ENCODE measurements at places on chromosomes 2 and 18.

DNA sequence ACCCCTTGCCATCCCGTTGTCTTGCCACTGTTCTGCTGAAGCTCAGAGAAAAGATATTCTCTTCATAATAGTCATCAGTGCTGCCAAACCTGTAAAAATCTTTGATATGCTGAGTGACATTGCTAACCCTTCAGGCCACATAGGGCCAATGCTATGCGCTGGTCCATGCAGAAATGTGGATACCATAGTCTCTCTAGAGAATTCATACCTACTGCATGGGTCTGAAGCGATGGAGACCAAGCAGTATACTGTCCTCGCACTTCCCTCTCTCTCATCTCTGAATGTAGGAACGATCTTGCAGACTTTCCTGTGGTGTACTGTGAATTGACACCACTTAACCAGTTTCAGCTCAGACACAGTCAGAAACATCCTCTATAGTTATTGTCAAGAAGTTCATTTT lies 17.9 kb upstream of the ANKRD44 start:
- no peak for DNase-seq

DNA sequence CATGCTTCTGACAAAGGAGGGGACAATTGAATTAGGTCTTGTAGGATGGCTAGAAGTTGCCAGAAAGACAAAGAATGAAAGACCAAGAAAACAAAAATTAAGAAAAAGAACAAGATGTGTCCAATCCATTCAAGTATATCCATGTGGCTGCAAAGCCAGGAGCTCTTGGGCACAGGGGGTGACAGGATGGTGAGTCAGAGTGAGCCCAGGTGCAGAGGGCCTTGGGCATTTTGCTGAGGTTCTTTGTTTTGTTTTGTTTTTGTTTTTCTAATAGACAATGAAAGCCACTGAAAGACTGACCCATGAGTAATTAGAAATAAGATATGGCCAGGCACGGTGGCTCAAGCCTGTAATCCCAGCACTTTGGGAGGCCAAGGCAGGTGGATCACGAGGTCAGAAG lies 104.6 kb upstream of the KLHL29 start:
- DNase-seq = no peak

DNA sequence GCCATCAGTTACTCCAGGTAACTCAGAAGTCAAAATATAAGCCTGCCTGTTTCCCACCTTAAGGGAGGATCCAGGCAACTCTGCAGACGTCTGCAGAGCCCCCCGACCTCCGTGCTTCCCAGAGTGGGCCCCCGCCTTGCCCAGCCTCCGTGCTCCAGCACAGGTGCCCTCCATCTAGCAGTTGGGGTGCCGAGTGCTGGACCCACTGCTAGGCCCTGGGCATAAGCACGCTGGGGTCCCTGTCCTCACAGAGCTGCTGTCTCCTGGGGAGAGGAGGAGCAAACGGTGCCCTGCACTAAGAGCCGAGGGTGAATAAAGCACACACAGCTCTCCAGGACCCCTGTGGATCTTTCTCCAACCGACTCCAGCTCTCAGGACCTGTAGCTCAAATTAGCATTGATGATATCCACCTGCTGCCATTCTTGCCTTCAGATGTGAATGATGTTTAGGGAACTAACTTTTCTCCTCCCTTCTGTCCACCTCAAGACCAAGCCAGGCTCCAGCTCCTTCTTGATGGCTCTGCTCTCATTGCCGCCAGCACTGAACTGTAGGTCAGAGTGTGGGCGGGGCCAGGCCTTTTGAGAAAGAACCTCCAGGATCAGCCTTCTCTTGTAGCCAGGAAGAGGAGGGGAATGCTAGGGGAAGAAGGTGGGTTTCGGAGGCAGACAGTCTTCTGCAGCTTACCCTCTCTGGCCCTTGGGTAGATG lies 121.2 kb downstream of the SMAD7 start:
- no peak for DNase-seq

- no peak for DNase-seq
Observed at GRCh38 chr18:28903306-28903705, 726.4 kb upstream of the CDH2 start.

GRCh38 chr2:204042401-204042800 lies 105.8 kb downstream of the ICOS start:
- no peak for DNase-seq

GRCh38 chr18:79680100-79680879 lies 687 bp downstream of the CTDP1 start:
- peak; percentile 22 for DNase-seq

DNA sequence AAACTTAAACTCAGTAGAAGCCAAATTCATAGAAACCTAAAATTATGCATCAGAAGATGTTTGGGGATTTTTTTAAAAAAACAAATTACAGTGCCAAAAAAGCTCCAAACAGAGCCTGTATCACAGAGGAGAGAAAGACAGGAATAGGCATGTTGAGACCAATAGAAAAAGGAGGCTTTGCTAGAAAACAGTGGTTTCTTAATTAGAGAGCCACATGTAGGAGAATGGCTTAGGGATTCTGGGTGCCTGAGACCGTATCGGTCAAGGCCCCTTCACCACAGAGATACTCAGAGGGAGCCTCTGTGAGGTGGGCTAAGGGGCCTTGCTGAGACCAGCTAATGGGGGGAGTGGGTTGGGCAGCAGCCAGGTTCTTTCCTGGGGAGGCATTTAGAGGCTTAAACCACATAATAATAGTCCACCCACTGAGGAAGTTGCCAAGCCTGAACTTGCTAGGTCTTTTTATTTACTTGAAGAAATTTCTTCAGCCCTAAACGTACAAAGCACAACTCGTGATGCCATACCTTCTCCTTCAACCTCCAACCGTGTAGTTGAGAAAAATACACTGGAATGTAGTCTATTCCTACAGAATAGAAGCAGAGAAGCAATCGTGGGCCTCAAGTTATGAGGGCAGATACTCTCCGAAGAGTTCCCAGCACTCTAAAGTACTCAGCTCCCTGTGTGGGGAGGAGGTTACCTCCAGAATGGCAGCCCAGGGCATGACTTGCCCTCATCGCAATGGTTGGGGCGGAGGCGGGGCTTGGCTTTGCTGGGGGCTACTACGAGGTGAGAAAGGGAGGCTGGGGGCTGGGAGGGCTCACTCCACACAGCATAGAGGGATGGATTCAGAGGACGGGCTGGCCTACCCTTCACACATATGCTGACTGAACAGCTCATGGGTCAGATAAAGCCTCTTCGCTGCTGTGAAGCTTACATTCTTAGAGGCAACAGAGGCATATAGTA lies 237.9 kb downstream of the TPGS2 start:
- no peak for DNase-seq

GRCh38 chr2:11698009-11698922 lies 28.3 kb upstream of the NTSR2 start:
- DNase-seq = no peak

DNA sequence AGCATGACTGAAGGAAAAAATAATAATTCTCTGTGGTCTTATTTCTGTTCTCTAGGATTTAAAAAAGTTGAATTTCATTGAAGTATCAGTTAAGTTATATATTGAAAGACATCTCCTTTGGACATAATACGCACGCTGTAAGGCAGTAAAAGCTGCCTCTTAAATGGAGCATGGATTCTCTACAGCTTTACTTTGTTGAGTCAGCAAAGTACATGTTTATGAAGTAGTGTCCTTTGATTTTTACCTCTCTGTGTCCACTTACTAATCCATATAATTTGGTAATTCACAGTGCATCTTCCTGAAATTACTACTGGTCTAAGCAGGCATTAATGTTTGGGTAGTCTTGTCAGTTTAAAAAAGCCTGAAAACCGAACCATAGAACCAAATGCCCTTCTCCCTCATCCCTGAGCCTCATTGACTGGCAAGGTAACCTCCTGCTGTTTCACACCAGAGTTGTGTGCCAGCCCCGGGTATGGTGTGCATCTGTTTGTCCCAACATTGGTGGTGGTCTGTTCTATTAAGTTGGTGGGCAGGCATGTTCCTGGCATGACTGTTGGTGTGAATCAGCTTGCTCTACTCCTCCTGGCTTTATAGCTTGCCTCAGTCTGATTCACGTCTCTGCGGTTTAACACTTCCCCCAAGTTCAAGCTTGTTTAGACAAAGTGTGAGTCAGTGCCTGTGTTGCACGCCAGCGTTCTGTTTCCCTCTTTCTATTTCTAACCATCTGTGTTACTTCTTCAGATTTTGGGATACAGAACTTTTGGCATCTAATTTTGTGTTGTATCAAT lies 71.0 kb upstream of the ITM2C start:
- DNase-seq = peak; percentile 59

DNA sequence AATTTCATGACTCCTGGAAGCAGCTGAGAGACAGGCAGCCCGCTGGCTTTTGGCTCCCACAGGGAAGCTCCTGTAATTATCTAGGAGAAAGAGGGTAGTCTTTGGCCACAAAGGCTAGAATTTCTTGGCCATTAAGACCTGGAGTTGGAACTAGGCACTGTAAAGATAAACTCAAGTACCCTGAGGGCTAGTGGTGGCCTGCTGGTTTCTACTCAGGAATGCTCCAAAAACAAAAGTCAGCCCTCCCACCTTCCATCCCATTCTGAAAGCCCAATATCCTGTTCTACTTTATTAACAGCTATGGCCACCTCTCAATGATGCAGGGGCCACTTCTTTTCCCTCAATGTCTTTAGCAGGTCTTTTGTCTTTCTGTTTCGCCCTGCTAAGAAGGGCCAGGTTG lies 34.0 kb upstream of the CYP26B1 start:
- DNase-seq = no peak

GRCh38 chr2:202375033-202375608 lies 1.0 kb upstream of the BMPR2 start:
- peak; percentile 24 for DNase-seq

- DNase-seq = peak; percentile 7
Observed at GRCh38 chr2:102839668-102840388, 78.0 kb downstream of the TMEM182 start.

DNA sequence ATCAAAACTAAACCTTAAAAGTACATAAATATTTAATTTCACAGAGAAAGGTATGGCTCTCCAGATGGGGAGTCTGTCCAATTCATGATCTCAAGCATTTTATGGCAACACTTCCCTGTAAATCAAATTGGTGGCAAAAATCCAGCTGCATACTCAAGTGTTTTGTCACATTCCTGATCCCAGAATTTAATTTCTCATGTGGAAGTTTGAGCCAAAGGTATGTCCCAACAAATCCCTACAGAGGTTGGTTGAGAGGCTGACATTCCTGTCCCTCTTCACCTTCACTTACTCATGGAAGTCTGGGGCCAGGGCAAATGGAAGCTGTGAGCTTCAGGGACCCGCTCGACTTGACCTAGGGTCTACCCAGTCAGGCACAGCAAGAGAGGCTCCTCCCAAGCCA lies 17.7 kb downstream of the KLF7 start:
- no peak for DNase-seq

GRCh38 chr2:51778806-51779205 lies 746.9 kb upstream of the NRXN1 start:
- DNase-seq = no peak

- no peak for DNase-seq
Observed at GRCh38 chr2:116676776-116677175, 1137.7 kb upstream of the DDX18 start.

GRCh38 chr2:100747996-100748615 lies 71.8 kb upstream of the NPAS2 start:
- DNase-seq = no peak

DNA sequence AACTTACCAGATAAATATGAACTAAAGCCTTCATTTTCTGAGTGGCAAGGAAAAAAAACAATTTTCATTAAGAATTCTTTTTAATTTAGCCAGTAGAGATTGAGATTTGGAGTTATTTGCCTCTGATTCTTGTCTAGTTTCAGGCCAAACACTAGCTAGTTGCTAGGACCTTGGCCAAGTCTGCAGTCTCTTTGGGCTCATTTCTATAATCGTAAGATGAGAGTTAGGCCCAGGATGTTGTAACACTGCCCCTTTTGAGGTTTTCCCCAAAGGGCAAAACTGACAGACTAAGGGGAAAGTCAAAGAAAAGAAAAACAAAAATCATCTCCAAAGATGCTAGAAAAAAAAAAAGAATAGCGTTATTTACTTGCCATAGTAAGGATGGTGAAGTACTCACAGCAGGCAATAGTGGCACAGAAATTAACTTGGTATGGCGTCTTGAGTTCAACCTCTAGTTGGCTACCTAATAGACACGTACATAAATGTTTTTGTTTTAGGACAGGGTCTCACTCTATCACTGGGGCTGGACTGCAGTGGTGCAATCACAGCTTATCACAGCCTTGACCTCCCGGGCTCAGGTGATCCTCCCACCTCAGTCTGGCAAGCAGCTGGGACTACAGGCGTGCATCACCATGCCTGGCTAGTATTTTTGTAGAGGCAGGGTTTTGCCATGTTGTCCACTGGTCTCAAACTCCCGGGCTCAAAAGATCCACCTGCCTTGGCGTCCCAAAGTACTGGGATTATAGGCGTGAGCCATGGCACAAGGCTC lies 23.0 kb upstream of the ADAM17 start:
- no peak for DNase-seq

DNA sequence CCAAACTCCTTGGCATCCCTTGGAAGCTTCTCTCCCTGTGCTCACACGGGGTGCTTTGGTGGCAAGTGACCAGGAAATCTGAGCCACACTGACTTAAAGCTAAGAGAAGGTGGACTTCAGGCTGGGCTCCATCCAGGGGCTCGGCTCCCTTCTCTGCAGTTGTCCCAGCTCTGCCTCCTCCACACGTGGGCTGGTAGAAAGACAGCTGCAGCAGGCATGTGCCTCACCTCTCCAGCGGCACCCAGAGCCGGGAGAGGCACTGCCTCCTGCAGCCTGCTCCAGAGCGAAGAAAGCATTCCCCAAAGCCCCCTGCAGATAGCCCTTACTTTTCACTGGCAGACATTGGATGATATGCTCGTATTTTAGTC lies 11.3 kb downstream of the KCNF1 start:
- no peak for DNase-seq

DNA sequence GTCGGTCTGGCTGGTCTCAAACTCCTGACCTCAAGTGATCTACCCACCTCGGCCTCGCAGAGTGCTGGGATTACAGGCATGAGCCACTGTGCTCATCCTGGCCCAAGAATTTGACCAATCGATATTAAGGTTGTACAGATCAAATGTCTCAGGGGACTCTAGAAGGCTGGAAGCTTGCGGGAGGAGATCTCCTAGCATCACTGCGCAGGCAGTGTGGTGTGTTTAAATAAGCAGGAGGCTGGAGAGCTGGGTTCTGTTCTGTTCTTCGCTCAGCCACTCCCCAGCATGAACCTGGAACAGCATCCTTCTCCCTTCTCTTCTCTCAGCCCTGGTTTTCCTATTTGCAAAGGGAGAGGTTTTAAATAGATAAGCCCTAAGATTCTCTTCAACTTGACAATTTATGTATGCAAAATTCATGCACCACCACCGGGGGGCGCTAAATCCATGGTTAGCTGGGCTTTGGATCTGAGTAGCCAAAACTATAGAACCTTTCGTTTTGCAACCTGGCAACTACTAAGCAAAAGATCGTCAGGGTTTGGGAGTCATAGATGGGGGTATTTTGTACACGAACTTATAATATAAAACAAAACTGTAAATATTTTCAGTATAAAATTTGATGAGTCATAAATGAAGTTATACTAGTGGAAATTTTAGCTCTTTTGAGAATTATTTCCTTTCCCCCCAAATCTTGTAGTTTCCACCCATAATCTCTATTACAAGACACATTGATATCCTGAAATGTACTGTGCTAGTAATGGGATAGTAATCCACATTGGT lies 60.6 kb downstream of the SLC16A14 start:
- peak; percentile 68 for DNase-seq

DNA sequence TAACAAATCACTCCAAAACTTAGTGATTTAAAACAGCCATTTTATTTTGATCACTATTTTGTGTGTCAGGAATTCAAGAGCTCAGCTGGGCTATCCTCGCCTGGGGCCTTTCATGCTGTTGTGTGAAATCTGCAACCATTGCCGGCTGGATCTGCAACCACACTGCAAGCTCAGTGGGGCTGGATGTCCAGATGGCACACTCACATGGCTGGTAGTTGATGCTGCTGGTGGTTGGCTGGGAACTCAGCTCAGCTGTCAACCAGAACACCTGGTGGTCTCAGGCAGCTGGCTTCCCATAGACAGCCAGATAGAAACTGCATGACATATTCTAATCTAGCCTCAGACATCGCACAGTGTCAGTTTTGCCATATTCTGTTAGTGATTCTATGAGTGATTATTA lies 30.6 kb upstream of the AP1S3 start:
- DNase-seq = no peak

All from effector CD4-positive, alpha-beta T cell (primary cell).